ENCODE measurements at places on chromosomes 11 and 22. TPM values are rescaled to one million over a fixed set of nuclear protein-coding genes. Genes with fewer than 3 reads are reported as not detected.
A peak's percentile ranks its signal among the peaks of the same experiment; 100 is the strongest.

DNA sequence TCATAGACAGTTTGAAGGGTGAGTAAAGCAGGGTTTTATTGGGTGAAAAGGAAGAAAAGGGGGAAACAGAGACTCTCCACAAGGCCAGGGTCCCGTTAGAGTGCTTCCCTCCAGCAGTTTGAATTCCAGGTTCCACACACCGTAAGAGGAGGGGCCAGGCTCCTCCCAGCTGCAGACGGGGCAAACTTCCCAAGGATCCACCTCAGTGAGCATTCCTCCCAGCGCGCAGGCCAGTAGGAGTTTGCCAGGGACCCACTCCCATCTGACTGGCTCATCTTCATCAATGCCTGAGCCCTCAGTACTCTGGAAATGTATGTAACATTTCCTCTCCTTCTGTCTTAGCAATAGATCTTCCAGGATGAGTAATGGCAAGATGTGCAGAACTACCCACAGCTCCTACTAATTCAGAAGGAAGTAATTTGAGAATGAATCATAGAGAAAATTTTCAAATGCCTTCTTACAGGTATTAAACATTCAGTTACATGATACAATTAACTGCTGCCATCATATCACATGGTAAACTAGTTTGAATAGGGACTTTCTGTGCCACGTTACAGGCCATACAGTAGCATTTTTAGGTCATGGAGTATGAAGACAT lies 34.0 kb upstream of the TRPC6 start:
- peak; percentile 32 for DNase-seq

DNA sequence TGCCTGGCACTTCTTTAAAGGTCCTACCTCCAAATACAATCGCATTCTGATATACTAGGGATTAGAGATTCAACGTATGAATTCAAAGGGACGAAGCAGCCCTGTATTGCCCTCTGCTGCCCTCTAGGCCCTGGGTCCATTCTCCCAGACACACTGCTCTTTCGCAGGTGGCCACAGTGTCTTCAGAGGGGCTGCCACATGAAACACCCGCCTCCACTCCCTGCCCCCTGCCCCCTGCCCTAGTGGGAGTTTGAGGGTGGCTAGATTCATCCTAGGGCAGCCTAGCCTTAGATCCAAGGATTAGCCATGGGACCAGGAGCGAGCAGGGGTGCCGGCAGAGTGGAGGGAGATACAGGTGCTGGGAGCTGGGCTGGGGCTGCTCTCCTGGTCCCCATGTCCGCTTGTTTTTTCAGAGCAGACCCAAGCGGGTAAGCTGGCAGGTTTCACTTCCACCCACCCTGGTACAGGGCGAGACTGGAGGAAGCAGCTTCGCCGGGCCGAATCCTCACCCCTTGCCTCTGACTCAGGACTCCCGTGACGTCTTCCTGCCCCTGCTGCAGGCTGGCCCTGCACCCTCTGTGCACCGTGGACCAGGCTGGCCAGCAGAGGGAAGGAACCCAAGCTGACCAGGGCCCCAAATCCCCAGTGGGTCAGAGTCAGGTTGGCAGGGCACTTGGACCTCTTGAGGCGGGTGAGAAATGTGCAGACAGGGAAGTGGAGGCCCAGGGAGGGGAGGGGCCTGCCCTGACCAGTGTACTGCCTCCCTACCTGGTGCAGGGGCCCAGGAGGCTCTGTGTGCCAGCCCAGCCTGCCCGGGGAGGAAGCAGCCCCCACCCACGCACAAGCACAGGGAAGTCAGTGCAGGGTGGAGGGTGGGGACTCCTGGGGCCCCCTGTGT lies 28.4 kb upstream of the HMOX1 start:
- DNase-seq: no peak

Gene CNIH2
- 1.9 TPM for polyA plus RNA-seq

Gene CASTOR1
- polyA plus RNA-seq: 13.2 TPM

Gene OR51F2
- not detected for polyA plus RNA-seq

Gene GPR83
- polyA plus RNA-seq: 0.58 TPM

- no peak for DNase-seq
Observed at GRCh38 chr11:118267486-118267885, 3.4 kb upstream of the MPZL2 start.

GRCh38 chr11:23990346-23991164 lies 506.3 kb upstream of the LUZP2 start:
- DNase-seq: no peak

- DNase-seq: no peak
Observed at GRCh38 chr11:44989831-44990566, 39.3 kb upstream of the TP53I11 start.

- DNase-seq: no peak
Observed at GRCh38 chr11:63922673-63923192, 5.8 kb upstream of the RCOR2 start.

DNA sequence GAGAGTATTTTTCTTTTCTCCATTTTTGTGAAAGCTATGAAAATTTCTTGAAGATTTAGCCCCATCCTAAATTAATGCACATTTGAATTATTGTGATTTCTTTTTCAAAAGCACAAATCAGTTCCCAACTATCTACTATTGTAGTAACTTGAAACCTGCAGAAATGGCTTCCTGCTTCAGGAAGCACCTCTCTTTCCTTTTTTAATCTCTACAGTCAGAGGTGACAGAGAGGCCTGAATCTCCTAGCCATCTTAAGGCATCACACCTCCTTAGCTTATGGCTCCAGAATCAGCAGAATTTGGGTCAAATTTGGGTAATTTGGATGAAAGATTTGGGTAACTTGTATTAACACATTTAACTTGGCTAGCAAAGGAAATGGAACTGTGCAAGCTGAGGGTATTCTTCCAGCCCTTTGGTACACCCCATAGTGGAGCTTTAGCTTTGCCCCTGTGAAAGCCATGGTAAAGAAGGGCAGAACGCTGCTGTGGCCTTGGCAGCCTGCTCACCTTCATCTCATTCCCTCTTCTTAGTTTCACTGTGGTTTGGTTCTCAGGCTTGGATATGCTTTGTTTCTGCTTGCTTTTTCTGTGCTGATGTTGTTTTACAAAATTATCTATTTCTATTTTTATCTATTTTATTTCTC lies 16.2 kb downstream of the TBCEL start:
- DNase-seq: no peak

Gene KCTD14
- polyA plus RNA-seq: 13.3 TPM

DNA sequence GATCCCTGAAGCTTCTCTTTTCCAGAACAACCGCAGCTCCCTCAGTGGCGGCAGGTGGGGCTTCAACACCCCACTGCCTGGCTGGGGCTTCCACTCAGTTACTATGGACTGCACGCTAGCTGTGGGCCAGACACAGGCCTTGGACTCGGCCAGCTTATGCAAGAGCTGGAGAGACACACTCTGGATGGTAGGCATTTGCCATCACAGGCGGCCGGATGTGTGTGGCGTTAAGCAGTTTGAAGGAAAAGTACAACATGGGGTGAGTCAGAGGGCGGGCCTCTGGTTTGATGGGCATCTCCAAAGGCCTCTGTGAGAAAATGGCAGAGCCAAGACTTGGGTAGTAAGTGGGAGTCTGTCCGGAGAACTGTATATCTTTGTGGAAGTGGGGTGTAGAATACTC lies 17.6 kb downstream of the KCNJ4 start:
- no peak for DNase-seq

Gene KCNE3
- polyA plus RNA-seq: 29.7 TPM

Gene HOATZ
- 0.11 TPM for polyA plus RNA-seq

Gene LARGE2
- polyA plus RNA-seq: 16.1 TPM

DNA sequence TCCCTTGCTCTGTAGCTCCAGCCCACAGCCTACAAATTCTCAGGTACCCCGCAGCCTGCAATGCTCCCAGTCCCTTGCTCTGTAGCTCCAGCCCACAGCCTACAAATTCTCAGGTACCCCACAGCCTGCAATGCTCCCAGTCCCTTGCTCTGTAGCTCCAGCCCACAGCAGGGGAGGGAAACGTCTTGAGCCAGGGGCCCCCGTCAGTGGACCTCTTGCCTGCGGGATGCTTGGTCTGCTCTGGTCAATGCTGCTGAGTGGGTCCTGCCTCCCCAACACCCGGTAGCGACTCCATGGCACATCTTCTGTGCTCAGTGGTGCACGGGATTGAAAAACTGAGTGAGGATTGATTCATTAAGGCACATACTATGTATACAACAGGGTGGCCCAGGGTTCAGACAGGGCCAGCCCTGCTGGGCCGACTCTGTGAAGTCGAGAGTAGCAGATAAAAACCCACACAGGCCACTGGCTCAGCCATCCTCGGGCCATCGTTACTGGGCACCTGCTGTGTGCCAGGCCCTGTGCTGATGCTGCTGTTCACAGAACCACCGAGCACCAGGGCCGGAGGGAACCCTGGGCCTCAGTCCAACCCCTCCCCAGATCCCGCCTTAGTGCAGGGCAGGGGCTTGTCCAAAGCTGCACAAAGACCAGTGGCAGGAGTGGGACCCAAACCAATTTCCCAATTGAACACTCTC lies 69.7 kb downstream of the MYO7A start:
- no peak for DNase-seq

DNA sequence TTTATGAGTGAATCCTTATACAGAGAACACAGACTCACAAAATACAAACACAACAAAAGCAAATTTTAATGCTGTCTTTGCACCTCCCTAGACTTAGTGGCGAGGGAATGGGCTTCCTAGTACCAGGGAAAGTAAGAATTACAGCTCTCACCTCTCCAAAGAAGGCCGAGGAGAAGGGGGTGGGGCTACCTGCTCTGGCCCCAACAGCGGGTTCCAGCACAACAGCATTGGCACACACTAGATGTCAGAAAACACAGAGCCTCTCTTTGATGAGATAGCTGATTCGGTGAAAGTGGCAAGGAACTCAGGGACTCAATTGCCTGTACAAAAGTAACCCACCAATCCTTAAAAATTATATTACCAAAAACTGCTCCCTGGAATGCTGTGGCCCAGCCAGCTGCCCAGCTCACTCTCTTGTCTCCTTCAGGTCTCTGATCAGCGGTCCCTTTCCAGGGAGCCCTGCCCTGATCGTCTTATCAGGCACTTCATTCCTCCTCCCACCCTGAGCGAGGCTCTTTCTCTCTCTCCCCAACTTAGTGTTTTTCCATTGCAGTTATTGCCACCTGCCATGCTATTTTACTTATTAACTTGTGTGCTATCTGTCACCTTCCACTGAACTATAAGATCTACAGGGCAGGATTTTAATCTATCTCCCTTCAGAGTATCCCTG lies 30.7 kb downstream of the SPON1 start:
- no peak for DNase-seq

DNA sequence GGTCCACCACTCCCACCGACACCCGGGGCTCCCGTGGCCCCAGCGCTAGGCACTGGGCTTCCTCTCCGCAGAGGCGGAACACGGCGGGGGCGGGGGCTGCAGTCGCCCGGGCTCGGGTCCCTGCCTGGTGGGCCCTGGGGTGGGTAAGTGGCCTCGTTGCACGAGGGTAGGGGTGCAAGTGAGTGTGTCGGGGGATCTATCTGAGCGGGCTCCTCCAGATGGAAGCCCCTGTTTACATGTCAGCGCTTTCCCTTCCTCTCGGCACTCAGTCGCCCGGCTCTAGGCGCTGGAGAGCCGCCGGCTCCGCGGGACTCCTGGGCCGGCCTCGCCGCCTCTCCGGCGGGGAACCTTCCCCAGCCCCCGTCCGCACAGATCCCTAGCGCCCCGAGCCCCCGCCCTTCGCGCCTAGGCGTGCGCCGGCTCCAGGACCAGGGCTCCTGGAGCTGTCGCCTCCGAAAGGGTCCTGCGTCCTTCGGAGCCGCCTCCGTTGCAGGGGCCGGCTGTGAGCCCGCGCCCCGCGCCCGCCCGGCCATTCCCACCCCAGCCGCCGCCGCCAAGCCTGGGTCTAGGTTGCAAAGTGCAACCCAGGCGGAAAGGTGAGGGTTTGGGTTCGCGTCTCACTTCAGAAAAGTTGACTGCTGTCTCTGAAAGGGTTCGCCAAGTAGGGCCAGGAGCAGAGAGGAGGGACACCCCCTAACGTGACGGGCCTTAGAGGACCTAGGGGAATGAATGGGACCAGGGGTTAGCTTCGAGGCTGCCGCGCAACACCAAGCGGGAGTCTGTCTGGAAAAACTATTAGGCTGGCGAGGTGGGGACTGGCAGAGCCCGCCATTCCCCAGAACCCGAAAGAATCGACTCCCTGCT lies 978 bp downstream of the FLI1 start:
- no peak for DNase-seq

- no peak for DNase-seq
Observed at GRCh38 chr11:119680541-119681360, 48.2 kb downstream of the NECTIN1 start.

- no peak for DNase-seq
Observed at GRCh38 chr22:49754696-49755630, 72.7 kb downstream of the BRD1 start.

GRCh38 chr11:131880316-131880715 lies 509.9 kb downstream of the NTM start:
- DNase-seq: no peak
